ENCODE measurements at places on chromosomes 11 and 22.

GRCh38 chr11:47143322-47143721 lies 33.4 kb downstream of the ARFGAP2 start:
- peak; percentile 90 for DNase-seq

DNA sequence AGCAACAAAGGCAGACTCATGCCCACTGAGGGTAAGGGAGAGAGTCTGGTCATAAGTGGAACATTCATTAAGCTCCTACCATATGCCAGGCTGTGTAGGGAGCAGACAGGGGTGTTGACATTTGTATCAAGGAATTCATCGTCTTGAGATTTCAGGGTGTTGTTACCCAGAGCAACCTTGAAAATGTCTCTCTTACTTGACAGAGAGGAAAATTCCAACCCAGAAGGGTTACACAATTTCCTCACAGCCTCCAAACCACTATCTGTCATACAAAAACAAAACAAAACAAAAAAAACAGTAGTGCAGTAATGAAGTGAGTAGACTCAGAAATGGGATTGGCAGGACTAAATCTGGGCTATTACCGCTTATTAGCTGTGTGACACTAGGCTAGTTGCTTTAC lies 113.2 kb downstream of the MIAT start:
- no peak for DNase-seq

GRCh38 chr11:55503449-55503848 lies 50.8 kb upstream of the OR4C15 start:
- DNase-seq: no peak

GRCh38 chr11:108117746-108118371 lies 3.5 kb upstream of the ACAT1 start:
- peak; percentile 76 for DNase-seq

DNA sequence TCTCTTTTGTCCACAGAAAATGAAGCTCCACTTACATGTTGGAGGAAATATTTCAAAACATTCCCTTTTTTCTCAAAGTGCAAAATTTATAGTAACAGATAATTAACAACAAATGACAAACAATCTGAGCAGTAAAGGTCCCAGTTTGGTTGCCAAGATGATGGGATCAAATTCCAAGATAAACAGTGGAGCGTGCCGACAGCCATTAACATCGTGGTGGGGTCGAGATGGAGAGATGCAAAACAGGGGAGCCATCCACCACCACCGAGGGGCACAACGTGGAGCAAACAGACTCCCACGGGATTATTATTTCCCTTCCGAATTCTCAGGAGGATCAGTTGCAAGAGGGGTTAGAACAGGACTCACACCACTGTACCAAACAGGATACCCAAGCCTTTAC lies 17.2 kb downstream of the MPPED2 start:
- DNase-seq: no peak

All from ELR (cell line).